ENCODE measurements at places on chromosomes 13 and 19.

DNA sequence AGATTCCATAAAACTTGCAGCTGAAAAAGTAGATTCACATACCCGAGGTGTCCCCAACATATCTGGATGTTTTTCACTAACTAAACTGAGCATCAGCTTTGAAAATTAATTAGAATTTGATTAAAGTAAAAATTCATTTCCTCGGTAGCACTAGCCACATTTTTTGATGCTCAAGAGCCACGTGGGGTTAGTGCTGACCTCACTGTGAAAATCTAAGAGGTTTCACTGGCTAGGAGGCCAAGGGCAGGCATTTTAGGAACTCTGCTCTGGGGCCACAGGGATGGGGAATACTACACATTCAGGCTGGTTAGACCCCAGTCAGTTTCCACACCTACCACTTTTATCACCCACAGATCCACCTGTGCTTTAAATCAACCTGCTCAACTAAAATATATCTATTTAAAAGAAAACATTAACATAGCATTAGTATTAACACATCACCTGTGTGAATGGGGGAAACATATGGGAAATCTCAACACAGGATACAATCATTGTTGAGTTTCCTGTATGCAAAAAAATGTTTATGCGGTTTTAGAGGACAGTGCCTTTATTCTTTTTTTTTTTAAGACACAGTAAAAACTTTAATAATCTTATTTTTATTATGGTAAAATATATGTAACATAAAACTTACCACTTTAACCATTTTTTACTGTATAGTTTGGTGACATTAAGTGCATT, 45.5 kb downstream of the BRD4 start:
- no peak for DNase-seq

GRCh38 chr19:44927746-44928145, 13.3 kb downstream of the APOC1 start:
- DNase-seq: no peak

- no peak for DNase-seq
These were observed 1.0 kb downstream of the SCN1B start for GRCh38 chr19:35031072-35031881.

DNA sequence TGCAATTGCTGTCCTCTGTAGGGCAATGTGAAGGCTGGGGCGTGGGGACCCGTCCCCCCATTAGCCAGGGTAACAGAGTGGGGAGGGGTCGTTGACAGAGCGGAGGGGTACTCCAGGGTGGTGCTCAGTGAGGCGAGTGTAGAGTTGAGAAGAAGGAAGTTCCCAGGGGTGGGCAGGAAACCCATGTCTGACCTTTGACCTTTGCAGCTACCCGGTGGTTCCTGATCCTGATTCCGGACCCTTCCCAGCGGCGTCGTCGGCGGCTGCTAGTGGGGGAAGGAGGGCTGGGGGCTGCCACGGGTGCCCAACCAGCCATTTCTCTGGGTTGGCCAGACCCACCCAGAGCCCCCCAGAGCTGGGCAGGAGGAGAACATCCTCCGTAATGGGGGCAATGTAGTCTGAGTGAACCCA, 2.1 kb upstream of the PLVAP start:
- DNase-seq: no peak

- DNase-seq: no peak
These were observed 5.5 kb downstream of the DLEU7 start for GRCh38 chr13:50838031-50838430.

DNA sequence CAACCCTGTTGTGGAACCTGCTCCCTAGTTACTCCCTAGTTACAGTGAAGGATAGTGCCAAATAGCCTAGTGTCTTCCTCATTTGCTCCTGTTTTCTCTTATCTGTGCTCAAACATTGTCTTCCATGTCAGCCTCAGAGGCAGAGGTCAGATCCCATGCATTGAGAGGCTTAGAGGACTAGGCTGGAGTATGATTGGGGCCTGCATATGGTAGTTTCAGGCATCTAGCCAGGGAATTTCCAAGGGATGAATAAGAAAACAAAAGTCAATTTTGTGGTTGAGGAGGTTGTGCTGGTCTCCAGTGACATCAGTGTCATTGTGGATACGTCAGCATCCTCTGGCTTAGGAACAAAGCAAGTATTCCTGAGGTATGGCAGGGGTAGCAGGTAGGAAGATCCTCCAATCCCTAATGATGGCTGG, 9.4 kb downstream of the ZNF546 start:
- DNase-seq: no peak

DNA sequence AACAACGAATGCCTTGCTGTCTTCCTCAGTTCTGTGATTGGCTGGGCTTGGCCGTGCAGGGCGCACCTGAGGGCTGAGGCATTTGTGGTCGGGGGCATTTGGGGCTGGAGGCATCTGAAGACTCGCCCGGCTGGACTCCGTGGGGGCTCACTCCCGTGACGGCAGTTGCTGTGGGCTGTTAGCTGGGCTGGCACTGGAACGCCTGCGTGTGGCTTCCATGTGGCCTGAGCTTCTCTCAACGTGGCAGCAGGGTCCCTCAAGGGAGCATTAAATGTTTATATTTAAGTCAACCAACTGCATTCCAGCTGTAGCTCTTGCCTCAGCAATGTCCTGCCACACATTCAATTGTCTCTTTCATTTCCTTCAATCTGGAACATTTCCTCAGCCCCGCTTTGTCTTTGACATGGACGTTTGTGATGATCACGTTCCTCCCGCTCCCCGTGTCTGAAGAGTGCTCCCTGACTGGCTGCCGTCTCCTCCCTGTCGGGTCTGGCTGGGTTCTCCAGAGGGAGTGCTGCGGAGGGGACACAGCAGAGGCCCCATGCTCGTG, 21.0 kb downstream of the CCDC8 start:
- no peak for DNase-seq

DNA sequence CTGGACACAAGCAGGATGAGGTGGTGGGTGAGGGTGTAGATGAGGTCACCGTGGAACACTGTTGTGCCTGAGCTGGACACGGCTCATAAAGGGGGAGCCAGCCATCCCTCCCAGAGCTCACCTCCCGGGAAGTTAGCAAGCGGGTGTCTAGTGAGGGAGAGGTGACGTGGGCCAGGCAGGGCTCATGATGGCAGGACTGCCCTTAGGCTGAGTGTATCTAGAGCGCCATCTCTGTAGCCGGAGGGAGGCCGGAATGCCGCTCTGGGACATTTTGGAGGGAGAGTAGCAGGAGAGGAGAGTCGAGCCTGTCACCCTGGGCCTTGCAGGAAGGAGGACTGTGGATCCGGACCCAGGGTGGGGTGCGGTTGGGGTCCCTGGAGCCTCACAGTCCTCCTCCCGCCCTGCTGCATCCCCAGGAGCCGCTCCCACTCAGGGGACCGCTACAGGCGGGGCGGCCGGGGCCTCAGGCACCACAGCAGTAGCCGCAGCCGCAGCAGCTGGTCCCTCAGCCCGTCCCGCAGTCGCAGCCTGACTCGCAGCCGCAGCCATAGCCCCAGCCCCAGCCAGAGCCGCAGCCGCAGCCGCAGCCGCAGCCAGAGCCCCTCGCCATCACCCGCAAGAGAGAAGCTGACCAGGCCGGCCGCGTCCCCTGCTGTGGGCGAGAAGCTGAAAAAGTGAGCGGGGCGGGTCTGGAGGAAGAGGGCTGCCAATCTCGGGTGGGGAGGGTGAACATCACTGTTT, 9.2 kb downstream of the ZNF296 start:
- no peak for DNase-seq

DNA sequence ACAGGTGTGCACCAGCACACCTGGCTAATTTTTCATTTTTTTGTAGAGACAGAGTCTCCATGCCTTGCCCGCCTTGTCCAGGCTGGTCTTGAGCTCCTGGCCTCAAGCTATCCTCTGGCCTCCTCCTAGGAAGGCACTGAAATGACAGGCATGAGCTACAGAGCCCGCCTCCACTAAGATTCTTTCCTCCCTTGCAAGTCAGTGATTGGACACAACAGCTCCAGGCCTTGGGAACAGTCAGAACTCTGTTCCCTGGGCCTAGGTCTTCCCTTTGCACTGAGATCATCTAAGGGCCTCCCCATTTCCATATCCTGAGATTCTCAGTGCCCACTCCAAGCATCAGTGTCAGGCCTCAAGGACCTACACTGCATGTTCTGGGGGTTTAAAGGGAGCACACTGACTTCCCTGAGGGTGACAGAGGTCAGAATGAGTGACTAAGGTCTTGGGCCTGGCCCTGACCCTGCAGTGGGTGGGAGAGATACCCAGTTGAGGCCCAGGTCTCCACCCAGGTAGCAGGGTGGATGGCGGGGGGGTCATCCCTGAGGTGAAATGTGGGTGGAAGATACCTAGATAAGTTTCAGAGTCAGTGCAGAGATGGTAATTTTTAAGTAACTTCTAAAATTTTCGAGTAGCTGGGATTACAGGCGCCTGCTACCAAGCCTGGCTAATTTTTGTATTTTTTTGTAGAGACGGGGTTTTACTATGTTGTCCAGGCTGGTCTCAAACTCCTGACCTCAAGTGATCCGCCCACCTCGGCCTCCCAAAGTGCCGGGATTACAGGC, 17.3 kb upstream of the ERCC1 start:
- DNase-seq: no peak

DNA sequence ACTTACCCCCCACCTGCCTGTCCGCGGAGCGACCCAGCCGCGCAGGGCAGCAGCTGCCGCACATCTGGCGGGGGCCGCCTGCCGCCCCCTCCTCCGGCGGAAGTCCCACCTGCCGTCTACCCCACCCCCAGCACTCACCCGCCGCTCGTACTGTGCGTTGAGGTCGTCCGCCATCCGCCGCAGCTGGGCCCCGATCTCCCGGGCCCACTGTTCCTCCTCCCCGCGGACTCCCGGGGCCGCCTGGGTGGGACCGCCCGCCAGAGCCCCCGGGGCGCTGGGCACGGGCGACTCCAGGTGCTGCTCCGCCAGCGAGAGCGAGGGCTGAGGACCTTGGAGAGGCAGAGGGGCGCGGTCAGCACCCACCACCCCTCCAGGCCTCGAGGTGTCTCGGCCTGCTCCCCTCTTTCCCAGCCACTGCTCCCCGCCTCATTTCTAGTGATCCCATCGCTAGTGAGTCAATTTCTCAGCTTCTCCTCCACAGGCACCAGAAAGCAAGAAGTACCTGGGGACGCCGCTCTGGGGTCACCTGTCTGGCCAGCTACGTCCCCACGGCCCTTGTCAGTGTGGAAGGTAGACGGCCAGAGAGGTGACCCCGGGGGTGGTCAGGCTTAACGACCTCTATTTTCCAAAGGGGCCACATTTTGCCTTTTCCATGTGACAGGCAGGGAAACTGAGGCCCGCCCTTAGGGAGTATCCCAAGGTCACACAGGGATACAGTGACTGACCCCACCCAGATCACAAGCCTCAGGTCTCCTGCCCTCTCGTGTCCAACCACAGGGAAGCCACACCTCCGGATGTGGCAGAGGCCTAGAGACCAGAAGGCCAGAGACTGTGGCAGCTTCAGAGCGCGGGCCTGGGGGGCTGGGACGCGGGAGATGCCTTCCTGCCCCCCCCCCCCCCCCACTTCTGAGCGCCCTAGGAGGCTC, 4.3 kb downstream of the BBC3 start:
- no peak for DNase-seq

DNA sequence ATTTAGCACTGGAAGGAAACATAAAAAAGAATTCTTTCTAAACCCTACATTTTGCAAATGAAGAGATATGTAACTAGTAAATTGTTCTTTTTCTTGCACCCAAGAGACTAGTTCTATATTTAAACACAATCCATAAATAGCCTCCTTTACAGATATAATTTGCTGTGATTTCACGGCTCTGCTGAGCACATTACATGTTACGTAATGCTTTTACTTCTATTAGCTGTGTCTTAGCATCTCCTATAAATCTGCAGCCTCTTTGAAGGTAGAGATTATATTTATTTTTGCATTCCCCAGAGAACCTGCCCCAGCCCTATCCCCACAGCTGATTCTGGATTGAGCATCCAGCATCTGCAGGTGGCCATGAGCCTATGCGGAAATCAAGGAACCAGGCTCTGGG, 32.2 kb downstream of the LACC1 start:
- no peak for DNase-seq

GRCh38 chr13:69565334-69565733, 542.3 kb upstream of the ATXN8OS start:
- no peak for DNase-seq

DNA sequence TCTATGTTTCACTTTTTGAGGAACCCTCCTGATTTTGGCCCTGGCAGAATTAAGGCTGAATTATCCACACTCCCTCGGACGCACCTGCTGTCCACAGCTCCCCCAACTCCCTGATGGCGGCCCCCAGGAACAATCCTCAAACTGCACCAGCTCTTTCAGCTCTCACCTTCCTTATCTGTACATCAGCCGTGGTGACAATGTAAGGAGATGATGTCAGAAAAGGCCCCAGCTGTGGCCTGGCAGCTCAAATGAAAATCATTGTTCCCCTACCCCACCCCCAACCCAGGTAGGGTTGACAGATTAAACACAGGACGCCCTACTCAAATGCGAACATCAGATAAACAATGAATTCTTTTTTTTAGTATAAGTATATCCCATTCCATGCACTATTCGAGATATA, 35.0 kb upstream of the KLF2 start:
- DNase-seq: no peak

GRCh38 chr13:46995874-46996273, 99.0 kb upstream of the HTR2A start:
- no peak for DNase-seq

GRCh38 chr19:6047741-6048251, 62.5 kb downstream of the RFX2 start:
- DNase-seq: no peak

- no peak for DNase-seq
These were observed 8.7 kb upstream of the TIMM50 start for GRCh38 chr19:39471756-39472536.

- DNase-seq: no peak
These were observed 137.6 kb downstream of the GPC6 start for GRCh38 chr13:93364166-93364565.
